ENCODE measurements at places on chromosomes 16 and 17.

- no peak for DNase-seq
Measured at GRCh38 chr17:76238847-76239537, 1.3 kb downstream of the RNF157 start.

GRCh38 chr16:81520560-81521135, 76.0 kb downstream of the CMIP start:
- DNase-seq: no peak

DNA sequence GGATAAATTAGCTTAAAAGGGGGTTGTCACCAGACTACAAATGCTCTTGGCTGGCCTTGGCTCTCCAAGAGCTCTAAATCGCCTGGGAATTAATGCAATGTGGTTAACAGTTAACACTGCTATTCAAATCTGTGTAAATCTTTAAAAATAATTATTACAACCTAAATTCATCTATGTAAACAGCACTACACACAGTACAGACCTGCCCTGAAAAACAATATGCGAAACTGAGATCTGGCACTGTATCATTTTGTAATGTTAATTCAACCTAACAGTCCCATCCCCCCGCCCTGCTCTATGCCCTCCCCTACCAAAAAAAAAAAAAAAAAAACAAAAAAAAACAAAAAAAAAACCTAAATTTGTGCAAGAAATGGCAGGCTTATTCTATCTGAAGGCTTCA, 40.9 kb downstream of the DCUN1D3 start:
- DNase-seq: no peak

DNA sequence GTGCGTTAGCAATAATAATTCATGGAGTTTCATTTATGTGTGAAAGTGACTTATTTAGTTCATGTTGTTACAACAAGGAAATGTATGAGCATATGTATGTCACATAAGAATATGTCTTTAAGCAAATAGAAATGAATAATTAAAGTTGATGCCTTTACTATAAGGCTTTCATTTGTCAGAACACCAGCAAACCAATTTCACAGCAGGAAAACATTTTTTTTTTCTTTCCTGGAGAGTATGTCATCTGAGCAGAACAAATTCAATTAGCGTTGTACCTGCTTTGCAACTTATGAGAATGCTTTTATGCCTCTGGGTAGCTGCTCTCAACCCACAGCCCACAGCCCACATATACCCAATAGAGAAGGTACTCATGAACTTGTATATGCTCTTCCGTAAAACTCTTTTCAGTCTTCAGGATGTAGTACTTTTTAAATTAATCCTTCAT, 26.3 kb upstream of the APOH start:
- no peak for DNase-seq

Measured in D721Med (cell line).